ENCODE measurements at places on chromosomes 12 and 14.

DNA sequence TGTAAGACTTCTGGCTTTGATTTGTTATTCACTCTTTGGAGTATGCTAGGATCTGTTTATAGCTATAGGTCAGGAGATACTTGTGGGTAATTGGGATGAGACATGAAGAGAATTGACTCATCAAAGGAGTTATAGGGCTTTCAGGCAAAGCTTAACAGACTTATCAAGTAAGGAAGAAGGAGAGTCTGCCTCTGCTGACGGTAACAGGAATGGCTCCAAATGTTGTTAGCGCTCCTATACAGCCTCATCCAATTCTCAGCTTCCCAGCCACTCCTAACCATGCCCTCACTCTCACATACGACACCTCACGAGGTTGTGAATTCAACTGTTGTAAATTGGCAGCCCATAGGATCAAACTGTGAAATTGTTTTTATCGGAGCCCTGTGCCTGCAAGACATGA is 140.5 kb downstream of the KCNA5 start:
- no peak for DNase-seq

- no peak for DNase-seq
These were observed at the start of gene BIN2 for GRCh38 chr12:51323966-51324895. Gene BIN2, minus strand, starts transcription at chr12:51324174. Its CDS starts 72 bp downstream, at chr12:51324102.

DNA sequence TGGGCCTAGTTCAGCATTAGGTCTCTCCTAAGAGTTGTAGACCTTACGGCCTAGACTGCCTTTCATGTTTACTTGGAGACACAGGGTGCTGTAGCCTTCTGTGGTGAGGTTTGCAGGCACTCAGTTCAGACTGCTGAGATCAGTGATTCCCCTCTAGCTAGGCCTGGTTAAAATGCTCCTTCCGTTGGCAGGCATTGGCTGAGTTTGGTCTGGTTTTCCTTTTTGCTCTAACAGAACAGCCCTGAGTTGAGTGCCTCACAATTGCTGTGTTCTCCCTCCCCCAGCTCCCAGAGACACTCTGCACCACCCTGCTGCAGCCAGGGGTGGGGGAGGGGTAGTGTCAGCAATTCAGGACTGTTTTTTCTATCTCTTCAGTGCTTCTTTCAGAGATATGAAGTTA is 178.9 kb upstream of the DYRK2 start:
- DNase-seq, result no peak

DNA sequence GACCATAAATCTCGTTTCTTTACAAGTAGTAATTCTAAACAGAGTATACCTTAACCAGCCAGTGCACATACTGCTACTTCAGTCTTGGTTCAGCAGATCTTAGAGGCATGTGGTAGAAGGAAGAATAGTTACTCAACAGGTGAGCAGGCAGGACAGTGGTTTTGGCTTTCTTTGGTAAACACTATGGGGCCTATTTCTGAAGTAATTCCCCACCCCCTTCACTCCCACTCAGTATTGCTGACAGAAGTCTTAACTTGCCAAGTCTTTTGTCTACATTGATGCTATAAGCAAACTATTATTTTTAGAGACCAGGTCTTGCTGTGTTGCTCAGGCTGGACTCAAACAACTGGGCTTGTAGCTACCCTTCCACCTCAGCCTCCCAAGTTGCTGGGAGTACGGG is 68.5 kb downstream of the FBXO34 start:
- no peak for DNase-seq

GRCh38 chr12:106248846-106249371 is 1.1 kb upstream of the CKAP4 start:
- no peak for DNase-seq

DNA sequence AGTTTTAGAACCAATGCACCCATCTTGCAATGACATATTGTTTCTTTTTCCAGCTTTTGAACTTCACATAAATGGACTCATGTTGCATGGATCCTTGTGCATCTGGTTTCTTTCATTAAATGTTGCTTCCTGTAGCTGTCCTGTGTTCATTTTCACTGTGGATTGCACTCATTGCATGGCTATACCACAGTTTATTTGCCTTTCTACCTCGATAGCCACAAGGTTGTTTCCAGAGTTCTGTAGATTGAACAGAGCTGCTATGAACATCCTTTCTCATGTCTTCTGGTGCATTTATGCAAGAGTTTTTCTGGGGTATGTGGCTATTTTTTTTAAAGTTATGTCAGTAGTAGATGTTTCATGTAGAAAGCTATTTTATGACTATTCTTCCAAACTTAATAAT is 3.5 kb upstream of the KRT81 start:
- DNase-seq, result no peak

DNA sequence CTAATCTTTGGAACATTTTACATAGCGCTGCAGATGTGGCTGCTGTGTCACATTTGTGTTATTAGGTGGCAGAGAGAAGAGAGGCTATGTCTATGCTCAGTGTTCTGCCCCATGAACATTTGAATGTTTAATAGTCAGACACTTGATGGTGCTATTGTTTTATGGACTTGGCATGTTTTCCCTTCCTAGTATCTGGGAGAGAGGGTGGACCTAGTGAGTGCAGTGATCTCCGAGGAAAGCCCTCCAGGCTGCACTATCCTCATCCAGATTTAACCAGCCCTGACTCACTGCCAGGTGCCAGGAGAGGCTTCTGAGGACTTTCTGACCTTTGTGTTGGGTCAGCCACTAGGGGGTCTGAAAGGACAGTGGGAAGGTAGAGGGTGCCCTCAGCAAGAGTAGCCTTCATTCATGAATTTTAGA is 24.3 kb downstream of the ZFC3H1 start:
- no peak for DNase-seq

GRCh38 chr14:101098641-101099040 is 195.1 kb upstream of the RTL1 start:
- no peak for DNase-seq

DNA sequence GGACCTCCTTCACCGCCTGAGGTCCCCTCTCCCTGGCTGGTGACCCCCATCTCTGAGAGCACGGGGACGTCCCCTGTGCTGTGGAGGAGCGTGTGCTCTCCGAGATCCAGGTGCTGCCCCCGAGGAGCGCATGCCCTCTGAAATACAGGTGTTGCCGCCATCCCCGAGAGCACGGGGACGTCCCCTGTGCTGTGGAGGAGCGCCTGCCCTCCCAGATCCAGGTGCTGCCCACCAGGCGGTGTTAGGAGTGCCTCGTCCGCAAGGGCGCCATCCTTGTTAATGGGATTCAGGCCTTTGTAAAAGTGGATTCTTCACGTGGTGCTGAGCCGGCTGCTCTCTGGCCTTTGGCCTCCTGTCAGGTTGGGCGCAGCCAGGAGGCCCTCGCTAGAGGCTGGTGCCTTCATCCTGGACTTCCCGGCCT is 10.1 kb downstream of the NOC4L start:
- DNase-seq, result no peak

- DNase-seq, result no peak
These were observed 946 bp downstream of the RNU4-2 start for GRCh38 chr12:120290609-120291305.

GRCh38 chr12:56234746-56235436 is 5.0 kb downstream of the SLC39A5 start:
- no peak for DNase-seq

- DNase-seq, result no peak
These were observed 319.8 kb downstream of the CEP128 start for GRCh38 chr14:80621701-80622100.

DNA sequence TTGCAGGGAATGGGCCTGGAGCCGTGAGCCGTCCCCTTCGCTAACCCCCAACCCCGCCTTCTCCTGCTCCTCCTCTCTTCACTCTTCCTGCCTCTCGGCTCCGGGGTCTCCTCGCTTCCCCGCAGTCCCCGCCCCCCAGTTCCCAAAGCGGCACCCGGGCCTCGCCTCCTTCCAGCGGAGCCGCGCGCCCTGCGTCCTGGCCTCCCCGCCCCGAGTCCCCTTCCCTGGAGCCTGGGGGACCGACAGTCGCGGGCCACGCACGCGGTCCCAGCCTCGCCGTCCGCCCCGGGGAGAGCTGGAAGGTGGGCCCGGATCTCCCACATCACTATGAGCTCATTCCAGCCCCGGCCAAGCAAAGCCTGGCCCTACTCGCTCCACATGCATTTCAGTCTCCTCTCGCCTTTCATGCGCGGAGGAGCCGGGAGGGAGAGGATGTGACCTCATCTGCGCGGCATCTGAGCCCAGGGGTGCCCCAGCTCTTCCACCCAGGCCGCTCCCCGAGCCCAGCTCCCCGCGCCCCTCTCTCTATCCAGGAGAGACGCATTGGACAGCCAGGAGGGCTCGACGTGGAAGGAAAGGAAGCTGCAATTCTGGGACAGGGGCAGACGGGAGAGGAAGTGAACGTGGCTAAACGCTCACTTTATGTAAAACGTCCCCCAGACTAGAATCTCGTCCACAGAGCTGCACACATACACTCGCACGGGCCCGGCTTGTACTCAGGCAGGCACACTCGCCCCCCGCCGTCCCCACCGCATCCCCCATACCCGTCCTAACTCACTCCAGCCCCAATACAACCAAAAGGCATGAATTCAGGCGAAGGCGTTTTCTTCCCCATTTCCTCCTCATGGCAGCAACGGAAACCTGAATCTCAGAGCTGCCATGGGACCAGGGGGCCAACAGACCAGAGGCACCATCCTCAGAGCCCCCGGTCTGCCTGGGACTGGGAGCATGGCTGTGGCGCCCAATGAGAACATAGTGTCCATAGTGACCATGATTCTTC is 108.7 kb upstream of the CCND2 start:
- no peak for DNase-seq
